Dermis blood vessel endothelial cell (primary cell): ENCODE measurements at places on chromosomes 3 and 15. TPM values are rescaled to one million over a fixed set of nuclear protein-coding genes. Genes with fewer than 3 reads are reported as not detected.

The LTK gene
- 0.09 TPM in 1 of 2 replicates, not detected in the other for total RNA-seq

The COPG1 gene
- 225 and 267 TPM in 2 replicates for total RNA-seq

The TTC21A gene
- total RNA-seq = 1.5 and 1.9 TPM in 2 replicates

The ZNF717 gene
- 9.3 and 9.7 TPM in 2 replicates for total RNA-seq

The IMPG2 gene
- total RNA-seq = 0.37 and 0.85 TPM in 2 replicates

The MST1 gene
- total RNA-seq = 2.3 and 3.7 TPM in 2 replicates

The GOLGA8R gene
- total RNA-seq = 0.37 and 1.0 TPM in 2 replicates

The CTXND1 gene
- not detected in 2 replicates for total RNA-seq

The HMCES gene
- 31.3 and 40.0 TPM in 2 replicates for total RNA-seq

The GOLGA8Q gene
- total RNA-seq = 0.09 and 0.85 TPM in 2 replicates

The FBLN2 gene
- 9.4 and 16.5 TPM in 2 replicates for total RNA-seq

The ASB14 gene
- not detected in 2 replicates for total RNA-seq

The ARNT2 gene
- total RNA-seq = 0.28 and 0.34 TPM in 2 replicates

The DNAH12 gene
- under 0.01 and 0.17 TPM in 2 replicates for total RNA-seq

The ZNF860 gene
- total RNA-seq = 2.2 and 3.4 TPM in 2 replicates

The GOLGA6L4 gene
- total RNA-seq = 1.7 and 2.0 TPM in 2 replicates

The SPESP1 gene
- 1.5 and 4.6 TPM in 2 replicates for total RNA-seq

The RIOX2 gene
- total RNA-seq = 27.1 and 29.4 TPM in 2 replicates

The TEX55 gene
- not detected in 2 replicates for total RNA-seq

The GATA2 gene
- total RNA-seq = 12.9 and 25.0 TPM in 2 replicates

The RTP3 gene
- not detected in 2 replicates for total RNA-seq

The EXD1 gene
- not detected in 2 replicates for total RNA-seq

The PLIN1 gene
- under 0.01 TPM in 1 of 2 replicates, not detected in the other for total RNA-seq

The PARP15 gene
- 0.17 and 0.47 TPM in 2 replicates for total RNA-seq

The ACKR4 gene
- 0.85 and 0.93 TPM in 2 replicates for total RNA-seq

The TTLL13 gene
- total RNA-seq = 0.09 and 0.17 TPM in 2 replicates

The ISG20 gene
- 22.2 and 49.4 TPM in 2 replicates for total RNA-seq

The RAB6B gene
- 1.9 TPM in 2 replicates for total RNA-seq

The NEK10 gene
- total RNA-seq = 2.0 and 2.6 TPM in 2 replicates

The CCR8 gene
- not detected in 2 replicates for total RNA-seq

The CHRNA5 gene
- total RNA-seq = 4.6 and 7.2 TPM in 2 replicates

The CFAP91 gene
- total RNA-seq = 0.14 and 0.34 TPM in 2 replicates

The SERPINI2 gene
- not detected in 2 replicates for total RNA-seq

The FOXP1 gene
- total RNA-seq = 70.8 and 72.3 TPM in 2 replicates
